ENCODE measurements at places on chromosomes 7 and 10.

- no peak for DNase-seq
Observed at GRCh38 chr7:104294291-104294690, 34.1 kb upstream of the LHFPL3 start.

DNA sequence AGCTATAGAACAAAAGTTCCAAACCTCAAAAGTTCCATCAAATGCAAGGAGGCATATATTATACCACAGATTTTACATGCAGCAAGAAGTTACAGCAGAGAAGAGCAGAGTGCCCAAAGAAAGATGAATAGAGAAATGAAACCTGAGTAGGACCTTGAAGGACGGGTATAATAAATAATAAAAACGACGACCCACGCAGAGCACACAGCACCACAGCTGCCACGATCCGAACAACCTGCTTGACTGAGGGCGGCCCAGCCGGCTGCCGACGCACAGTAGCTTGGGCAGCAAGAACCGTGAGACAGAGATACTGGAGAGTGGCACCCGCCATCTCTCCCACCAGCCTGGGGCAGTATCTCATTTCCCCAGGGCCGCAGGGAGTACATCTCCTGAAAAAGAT is 79.0 kb downstream of the HIPK2 start:
- DNase-seq = no peak

DNA sequence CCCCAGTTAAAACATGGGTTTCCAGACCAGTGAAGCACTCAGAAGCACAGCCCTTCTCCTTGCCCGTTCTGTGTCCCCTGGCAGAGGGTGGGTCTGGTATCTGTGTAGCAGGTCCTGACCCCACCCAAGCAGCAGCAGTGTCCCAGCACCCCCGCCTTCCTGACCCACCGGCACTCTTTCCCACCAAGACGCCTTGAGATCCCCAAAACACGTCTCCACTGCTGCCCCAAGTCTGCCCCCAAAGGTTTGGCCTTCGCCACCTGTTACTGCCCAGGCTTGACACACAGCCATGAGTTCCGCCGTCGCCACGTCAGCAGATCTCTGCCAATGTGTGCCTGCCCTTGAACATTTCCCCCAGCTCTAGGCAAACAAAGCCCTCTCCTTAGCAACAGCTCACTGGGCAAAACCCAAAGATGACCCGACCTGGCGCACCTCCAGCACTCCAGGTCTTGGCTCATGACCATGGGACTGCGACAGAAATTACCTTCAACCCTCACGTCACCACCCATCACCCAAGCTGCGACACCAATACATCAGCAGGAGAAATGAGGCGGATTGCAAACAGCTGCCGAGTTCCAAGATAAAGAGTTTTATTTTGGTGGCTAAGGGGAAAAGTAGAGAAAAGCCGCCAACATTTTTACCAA is 75.6 kb downstream of the CTBP2 start:
- no peak for DNase-seq

DNA sequence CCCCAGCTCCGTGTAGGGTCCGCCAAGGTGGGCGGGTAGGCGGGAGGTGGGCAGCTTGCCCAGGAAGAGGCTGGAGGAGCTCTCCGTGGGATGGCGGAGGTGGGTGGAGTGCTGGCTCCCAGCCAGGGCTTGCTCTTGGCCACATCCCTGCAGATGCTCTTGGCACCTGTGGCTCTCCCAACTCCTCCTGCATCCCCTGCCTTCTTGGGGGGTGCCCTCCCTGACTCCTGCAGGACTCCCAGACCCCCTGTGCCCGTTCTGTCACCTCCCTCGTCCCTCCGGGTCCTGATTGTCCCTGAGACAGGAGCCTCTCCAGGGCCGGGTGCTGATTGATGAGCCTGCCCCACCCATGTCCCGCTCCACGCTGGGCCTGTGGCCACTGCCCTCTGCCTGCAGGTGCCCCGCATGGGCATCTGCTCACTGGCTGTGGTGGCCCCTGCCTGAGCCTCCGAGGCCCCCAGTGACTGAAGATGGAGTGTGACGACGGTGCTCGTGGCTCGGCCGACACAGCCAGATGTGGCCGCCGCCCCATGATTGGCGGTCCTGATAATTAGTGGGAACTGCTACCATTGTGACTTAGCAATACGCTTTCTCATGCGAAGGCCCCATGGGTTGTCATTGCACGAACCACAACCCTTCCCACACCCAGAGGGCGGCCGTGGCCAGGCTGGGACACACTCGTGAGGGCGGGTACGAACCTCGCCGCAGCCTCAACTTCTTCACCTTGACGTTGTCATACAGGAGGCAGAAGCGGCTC is 23.6 kb downstream of the CFAP46 start:
- DNase-seq = no peak

DNA sequence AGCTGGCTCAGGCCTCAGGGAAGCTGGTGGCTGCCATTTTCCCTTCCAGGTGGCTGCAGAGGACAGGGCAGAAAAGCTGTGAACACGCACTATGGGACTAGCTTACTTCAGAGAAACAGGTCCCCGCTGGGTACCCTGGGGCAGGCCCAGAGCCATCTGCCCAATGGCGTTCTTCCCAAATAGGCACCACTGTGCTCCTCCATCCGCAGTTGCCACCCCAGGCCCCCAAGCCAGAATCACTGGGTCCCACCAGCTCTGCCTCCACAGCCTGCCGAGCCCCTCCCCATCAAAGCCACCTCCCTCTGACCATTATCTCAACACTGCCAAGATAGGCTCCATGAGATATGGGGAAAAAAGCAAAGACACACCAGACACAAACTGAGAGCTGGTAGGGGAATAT is 11.4 kb downstream of the BUD31 start:
- DNase-seq = no peak

- DNase-seq = no peak
Observed at GRCh38 chr10:129963641-129964501, at the start of gene EBF3. Gene EBF3, minus strand, starts transcription at chr10:129964274. Its CDS starts 506 bp downstream, at chr10:129963768.

DNA sequence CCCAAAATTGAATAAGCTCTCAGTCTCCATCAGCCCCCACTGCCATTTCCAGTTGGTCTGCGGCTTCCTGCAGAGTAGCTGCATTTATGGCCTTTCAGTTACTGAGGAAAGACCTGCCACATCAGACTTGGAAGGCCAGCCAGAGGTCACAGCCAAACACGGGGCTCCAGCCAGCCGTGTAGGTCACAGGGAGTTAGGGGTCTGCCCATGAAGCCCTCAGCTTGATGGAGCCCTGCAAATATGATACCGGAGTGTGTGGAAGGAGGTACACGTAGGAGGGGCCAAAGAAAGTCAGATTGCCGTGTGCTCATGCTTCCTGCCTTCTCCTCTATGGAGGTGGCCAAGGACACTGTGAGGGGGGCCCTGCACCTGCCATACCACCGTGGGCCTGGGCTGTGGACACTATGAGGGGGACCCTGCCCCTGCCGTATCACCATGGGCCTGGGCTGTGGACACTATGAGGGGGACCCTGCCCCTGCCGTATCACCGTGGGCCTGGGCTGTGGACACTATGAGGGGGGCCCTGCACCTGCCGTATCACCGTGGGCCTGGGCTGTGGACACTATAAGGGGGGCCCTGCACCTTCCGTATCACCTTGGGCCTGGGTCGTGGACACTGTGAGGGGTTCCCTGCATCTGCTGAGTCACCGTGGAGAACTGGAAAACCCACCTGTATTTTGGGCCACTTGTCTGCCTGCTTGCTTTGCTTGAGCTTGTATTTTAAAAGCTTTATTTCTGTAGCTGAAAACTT is 335.7 kb upstream of the SHH start:
- DNase-seq = no peak

DNA sequence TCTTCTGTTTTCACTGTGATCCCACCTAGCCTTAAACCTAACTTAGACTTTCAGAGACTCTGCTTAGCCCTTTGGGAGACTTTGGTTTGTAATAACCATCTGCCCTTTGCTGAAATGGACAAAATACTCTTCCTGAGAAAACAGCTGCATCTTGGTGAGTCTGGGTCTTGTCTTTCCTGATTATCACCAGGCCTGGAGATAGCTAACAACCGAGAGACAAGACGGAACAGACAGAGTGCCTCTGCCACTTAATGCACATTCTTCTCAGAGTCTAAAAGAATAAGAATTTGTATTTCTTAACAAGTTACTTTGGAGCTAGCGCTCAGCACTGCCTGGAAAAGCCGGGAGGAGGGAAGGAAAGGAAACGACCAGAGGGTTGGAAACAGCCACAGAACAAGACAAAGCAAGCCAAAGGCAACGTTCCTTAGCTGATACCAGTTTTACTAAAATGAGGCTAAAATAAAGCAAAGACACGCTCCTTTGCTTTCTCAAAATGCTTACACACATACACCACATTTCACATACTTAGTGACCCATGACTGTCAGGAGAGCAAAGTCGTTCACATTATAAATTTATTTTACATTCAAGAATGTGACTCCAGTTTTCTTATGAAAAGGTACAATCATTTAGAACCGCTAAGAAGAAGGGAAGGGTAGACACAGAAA is 70.3 kb upstream of the DGKI start:
- DNase-seq = no peak

GRCh38 chr10:133039107-133039802 is 48.5 kb upstream of the ADGRA1 start:
- DNase-seq = no peak

DNA sequence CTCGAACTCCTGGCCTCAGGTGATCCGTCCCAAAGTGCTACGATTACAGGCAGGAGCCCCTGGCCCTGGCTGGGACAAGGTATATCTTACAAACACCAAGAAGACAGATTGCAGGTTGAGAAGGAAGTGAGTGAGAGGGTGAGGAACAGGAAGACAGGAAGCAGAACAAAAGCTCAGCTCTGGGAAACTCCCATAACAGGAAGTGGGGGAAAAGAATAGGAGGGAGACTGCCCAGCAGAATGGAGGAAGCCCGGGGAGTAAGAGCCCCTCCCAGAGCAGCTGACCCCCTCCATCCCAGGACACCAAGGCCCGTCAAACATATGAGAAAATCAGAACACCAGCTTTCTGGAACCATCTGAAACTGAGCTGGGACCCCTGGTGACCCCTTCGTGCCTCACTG is 2.9 kb downstream of the TECPR1 start:
- no peak for DNase-seq

- no peak for DNase-seq
Observed at GRCh38 chr7:107196834-107197610, 28.2 kb downstream of the HBP1 start.

DNA sequence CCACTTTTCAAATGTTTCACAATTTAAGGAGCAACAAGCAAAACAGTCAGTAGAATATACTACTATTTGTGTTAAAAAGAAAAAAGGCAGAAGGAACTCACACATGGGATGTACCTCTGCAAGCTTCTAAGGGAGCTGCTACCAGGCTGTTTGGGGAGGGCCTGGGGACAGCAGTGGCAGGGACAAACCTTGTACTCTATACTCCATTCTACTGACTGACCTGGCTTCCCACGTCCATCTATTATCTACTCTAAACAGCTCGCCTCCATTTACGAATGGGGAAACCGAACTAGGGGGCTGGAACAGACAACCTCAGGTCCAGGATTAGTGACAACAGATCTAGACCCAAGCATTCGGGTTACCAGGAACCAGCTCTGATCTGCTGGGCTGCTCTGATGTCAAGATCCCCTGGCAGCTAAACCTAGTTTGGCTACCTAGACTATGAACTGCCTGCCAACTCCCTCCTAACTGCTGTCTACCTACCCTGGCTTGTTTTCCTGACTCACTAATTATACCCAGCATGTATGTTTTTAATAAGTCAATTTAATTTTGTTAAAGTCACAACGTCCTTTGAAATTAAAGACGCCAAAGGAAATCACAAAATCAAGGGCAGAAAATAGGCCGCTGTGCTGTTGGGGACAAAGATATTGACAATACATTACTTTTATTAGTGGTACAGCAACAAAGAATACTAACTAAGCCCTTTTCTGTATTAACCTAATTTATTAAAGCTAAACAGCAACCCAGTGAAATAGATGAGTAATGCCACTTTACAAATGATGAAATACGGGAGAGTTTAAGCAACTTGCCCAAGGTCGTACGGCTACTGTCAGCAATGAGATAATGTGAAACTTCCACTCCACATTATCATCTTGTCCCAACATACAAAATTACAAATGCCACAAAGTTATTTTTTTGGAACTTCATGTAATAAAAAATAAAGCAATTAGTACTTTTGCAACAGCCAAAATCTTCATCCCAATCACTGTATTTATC is 5.3 kb downstream of the PSAP start:
- no peak for DNase-seq

- no peak for DNase-seq
Observed at GRCh38 chr10:125762692-125763648, 12.7 kb downstream of the MMP21 start.

DNA sequence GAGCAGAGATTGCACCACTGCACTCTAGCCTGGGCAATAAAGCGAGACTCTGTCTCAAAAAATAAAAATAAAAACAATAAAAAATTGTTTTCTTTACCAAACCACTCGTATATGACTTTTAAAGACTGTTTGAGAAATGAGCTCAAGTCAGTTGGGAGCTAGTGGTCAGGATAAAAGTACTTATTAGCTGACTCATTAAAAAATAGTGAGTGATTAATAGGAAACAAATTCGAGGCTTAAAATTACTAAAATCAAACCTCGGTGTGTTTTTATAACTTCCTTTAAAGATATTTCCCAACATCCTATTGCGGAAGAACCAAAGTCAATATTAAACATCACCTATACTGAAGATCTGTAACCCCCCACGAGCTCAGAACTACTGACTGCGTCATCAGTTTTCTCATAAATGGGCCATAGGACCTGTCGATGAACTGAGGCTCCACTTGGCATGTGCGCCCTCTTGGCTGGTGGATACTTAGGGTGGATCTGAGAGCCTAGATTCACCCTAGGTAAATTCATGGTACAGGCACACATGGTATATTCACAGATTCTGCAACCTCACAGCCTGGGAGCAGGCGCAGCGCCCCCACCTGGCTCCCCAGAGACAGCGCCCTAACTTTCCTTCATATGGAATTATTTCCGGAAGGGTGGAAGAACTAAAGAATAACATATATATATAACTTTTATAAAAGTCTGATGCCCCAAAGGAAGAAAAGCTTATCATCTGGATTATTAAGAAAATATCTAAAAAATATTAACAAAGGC is 9.2 kb downstream of the MKI67 start:
- DNase-seq = no peak

GRCh38 chr7:92485974-92486373 is 8.2 kb upstream of the ERVW-1 start:
- DNase-seq = no peak

DNA sequence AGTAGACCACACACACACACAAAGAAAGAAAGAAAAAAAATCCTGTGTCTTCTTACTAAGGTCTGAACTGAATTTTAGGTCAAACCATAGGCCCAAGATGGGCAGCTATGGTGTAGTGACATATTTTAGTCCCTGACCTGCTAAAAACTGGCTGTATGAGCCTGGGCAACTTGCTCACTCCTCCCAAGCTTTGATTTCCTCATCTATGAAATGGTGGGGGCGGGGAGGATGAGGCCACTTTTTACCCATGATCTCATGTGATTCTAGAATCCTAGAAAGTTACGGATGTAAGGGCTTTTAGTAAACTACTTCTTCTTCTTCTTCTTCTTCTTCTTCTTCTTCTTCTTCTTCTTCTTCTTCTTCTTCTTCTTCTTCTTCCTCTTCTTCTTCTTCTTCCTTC is 6.1 kb upstream of the CCL24 start:
- DNase-seq = no peak

- no peak for DNase-seq
Observed at GRCh38 chr7:134827889-134828288, 48.5 kb downstream of the CALD1 start.

- peak; percentile 74 for DNase-seq
Observed at GRCh38 chr7:17144322-17144721, 154.1 kb upstream of the AHR start.

- DNase-seq = peak; percentile 30
Observed at GRCh38 chr10:79069325-79070080, 737 bp downstream of the ZMIZ1 start.

GRCh38 chr7:36249091-36249490 is 96.0 kb downstream of the EEPD1 start:
- no peak for DNase-seq
